SK-MEL-5 (cell line): ENCODE measurements at places on chromosomes 2 and 18.
A peak's percentile ranks its signal among the peaks of the same experiment; 100 is the strongest.

- DNase-seq: no peak
Measured at GRCh38 chr2:231522418-231523180, 7.6 kb downstream of the NMUR1 start.

DNA sequence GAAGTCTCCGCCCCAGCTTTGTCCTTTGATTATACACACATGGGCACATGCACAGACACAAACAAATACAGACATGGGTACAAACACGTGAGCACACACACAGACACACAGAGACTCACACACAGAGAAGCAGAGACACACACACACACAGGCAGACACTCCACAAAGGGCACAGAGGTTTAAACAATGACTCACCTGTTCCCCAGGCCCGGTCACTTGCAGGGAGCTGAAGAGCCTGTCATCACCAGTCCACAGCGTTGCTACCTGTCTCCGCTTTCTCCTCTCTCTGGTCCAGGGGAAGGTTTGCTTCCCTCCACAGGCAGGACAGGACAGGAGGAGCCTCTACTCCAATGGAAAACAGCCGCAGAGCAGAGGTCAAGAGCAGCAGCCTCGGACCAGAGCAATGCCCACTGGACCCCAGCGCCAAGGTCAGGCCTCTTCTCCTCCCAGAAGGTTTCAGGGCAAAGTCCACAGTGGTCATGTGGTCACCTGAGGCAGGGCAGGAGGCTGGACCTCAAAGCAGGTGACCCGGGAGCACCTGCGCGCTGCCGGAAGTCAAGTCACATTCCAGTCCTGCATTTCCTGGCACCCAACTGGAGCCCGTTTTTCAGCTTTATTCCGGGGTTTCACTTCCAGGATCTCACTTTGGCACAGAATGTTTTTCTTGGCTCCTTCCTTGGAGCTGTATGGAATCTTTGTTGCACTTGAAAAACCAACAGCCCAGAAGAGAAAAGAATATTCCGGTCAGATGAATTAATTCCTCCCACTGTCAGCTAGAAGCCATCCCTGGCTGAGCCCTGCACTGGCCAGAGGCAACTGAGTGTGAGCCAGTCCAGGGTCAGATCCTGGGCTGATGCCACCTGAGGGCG, at the start of gene RAB17:
Gene RAB17, minus strand, starts transcription at position 463 of the 869 bp plus-strand sequence. CDS start 4,580 bp downstream, outside the sequence.
- peak; percentile 76 for DNase-seq

- DNase-seq: peak; percentile 64
Measured at GRCh38 chr18:65754121-65754520, 3.3 kb downstream of the CDH7 start.

DNA sequence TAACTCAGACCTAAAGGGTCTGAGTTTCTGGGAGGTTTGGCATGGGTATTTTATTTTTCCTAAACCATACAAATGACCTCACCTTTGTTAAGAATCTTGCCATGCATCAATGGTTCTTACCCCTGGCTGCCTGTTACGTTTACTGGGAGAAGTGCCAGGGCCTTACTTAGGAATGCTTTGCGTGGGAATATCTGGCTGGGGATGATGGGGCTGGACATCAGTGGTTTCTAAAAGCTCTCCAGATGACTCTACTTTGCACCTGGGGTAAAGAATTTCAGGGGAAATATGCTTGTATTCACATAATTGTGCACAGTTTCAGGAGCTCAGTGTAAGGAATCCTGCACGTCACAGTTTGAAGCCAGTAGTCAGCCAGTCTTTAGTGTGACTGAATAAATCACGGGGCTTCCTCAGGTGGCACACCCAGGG, 18.2 kb upstream of the DAW1 start:
- no peak for DNase-seq

DNA sequence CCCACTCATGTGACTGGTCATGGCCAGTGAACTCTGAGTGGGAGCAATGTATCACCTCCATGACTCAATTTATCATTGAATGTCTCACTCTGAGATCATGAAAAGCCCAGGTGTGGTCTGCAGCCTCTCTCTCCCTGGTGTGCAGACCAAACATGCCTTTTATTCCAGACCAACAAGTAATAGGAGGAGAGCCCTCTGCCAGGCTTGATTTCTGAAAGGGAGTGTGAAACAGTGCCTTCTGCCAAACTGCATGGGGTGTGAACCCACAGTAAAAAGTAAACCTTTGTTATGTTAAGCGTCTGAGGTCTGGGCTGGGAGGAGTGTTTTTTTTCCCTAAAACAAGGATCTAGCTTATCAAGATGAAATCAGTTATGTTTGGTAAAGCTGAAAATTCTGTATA, 601.2 kb downstream of the ADCYAP1 start:
- DNase-seq: no peak

DNA sequence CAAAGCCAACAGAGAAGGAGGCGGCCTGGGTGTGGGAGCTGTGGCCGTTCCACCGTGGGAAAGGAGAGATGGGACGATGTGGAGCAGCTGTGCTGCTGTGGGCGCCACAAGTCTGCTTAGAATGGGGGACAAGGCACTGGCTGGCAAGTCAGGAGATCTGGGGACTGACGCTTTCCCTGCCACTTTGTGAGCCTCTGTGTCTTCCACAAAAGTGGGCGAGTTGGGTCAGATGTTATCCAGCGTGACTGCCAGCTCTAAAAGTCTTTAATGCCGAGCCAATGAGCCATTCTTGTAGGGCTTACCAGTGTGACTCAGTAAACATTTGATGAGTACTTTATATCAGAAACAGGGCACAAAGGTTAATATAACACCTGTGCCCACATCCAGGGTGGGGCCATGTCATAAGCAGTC, 113.6 kb upstream of the MGAT5 start:
- DNase-seq: no peak

GRCh38 chr2:197057959-197058358, 131.5 kb upstream of the PGAP1 start:
- DNase-seq: no peak

GRCh38 chr2:48195169-48195568, 288.9 kb upstream of the FBXO11 start:
- no peak for DNase-seq

DNA sequence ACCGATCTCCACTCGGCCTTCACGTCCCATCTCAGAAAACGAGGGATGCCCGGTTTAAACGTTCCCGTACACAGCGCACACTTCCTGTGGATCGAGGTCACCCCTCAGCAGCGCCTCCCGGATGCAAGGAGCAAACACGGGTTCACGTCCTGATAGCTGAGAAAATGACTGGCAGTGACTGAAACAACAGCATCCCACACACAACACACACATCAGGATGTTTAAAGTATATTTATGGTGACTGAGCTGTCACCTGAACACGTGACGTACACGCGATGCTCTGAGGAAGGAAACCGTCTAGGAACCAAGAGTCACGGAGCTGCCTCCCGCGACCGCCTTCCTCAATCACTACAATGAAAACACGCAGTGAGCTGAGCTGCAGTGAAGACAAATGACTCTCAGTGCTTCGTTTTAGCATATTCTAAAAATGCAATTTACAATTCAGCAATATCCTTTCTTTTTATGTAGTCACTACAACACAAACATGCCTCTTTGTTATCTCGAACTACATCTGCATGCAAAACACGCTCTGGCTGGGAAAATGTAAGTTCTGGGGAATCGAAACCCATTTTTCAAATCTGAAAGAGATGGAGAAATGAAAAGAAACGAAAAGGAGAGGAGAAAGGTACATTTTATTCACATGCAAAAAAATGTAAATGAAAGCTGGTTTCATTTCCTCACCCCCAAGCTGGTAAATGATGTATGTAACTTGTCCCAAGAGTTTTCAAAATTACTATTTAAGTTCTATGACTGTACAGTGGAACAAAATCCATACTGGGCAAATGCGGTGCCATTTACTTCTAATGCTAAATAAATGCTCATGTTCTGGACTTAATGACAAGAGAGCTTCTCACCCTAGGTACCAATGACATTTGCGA, 19.8 kb downstream of the HDAC4 start:
- DNase-seq: no peak

GRCh38 chr2:28506112-28506910, 10.5 kb downstream of the PLB1 start:
- DNase-seq: no peak

DNA sequence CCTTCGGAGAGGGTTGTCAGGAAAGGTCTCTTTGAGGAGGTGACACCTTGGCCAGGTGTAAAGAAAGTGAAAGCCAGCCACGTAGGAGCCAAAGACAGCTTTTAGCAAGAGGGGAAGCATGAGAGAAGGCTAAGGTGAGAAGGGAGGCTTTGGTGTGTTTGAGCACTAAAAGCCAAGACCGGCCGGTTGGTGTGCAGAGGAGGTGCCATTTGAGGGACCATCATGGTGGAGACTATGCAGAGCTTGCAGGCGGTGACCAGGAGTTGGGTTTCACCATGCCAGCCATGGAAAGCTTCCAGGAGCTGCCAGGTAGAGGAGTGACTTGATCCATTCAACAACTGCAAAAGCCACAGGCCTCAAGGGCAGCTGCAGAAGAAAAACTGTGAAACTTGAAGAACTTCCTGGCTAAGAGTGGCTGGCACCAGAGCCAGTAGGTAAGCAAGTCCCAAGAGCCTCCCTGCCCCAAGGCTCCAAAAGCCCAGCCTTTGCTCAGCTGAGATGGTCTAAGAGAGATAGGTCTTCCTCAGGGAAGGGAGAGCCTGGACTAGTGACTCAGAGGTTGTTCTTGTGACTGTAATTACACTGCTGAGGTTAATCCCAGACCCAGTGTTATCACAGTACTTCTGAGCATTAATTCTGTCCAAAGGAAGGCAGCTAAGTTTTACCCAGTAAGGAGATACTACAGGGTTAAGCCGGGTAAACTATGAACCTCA, 319.0 kb downstream of the BCL11A start:
- no peak for DNase-seq

- no peak for DNase-seq
Measured at GRCh38 chr2:198706476-198707082, 751.2 kb downstream of the SATB2 start.

DNA sequence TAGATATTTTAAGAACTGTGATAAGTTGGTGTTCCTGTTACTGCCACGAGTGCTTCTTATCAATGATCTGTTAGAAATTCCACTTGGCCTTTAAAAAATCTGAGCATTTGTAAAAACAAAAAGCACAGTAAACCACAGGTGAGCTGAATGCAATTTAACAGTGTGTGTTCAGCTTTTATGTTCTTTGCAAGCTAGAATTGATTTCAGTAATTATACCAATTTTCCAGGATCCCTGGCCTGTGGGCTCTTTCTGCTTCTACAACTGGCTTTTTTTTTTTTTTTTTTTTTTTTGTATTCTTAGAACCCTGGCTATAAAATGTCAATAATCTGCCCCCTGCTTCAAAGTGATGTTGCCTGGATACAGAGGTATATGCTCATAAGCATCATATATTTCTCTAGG, 548.5 kb upstream of the SLC8A1 start:
- DNase-seq: no peak

- peak; percentile 2 for DNase-seq
Measured at GRCh38 chr2:181607629-181608590, 49.0 kb downstream of the CERKL start.
